ENCODE measurements at places on chromosomes 5 and 9. TPM values are rescaled to one million over a fixed set of nuclear protein-coding genes. Genes with fewer than 3 reads are reported as not detected.

GZMA gene
- not detected for total RNA-seq

CSF2 gene
- not detected for total RNA-seq

BTNL8 gene
- total RNA-seq = not detected

SLC23A1 gene
- total RNA-seq = not detected

DAB2IP gene
- 93.4 TPM for total RNA-seq

TMOD1 gene
- total RNA-seq = 74.5 TPM

PRSS3 gene
- 1.2 TPM for total RNA-seq

UGT3A1 gene
- not detected for total RNA-seq

SLC46A2 gene
- total RNA-seq = not detected

PDCD1LG2 gene
- total RNA-seq = 4.6 TPM

PCDHB8 gene
- 1.1 TPM for total RNA-seq

GABRA6 gene
- total RNA-seq = not detected

Data from gastroesophageal sphincter (tissue), 4 donors.